ENCODE measurements at places on chromosomes 5 and 9.

GRCh38 chr9:134679616-134680392 is 38.2 kb downstream of the COL5A1 start:
- no peak for DNase-seq

DNA sequence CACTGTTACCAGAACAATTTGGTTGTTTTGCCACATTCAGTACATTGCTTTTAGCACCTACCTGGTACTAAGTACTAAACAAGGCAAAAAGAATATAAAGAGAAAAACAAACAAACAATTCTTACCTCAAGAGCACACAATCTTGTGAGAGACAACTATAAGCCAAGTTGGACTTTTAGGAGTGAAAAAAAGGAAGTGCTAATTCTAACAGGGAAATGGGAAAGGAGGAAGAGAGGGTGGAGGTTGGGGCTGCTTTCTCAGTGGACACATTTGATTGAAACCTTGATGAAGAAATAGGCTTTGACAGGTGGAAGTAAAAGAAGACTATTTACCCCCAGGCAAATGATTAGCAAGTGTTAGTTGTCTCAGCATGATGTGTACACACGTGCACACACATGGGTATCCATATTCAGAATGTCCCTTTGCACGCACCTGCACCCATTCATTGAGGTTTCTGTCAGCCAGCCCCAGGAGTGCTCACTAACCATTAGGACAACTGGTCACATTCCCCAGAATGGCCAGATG is 302.6 kb downstream of the ACTL7B start:
- no peak for DNase-seq

DNA sequence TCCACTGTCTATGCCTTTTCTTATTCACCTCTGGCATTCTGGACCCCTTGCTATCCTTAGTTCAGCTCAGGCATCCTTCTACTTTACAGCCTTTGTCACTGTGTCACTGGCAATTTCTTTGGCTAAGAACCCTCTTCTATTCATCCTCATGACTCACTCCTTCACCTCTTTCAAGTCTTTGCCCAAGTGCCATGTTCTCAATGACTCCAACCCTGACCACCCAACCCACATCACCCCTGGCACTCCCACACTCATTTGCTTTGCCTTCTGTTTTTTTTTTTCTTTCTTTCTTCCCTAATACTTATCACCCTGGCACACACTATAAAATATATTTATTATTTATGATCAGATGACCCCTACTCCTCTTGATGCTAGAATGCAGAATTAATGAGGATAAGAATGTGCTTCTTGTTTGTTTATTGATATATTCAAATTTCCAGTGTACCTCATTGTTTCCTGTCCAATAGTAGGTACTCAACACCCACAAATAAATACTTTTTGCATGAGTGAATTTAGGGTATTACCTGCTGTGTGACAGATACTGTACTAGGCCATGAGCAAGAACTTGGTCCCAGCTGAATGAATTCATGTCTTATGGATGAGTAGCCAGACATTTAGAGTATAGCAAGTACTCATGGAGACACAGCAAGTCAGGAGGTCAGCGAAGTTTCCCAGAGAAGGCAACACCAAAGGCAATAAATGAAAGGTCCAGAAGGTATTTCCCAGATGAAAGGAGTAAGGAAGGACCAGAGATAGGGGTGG is 236.1 kb downstream of the PAPPA start:
- no peak for DNase-seq

- no peak for DNase-seq
These were observed 416.0 kb downstream of the SH3GL2 start for GRCh38 chr9:17994695-17995425.

DNA sequence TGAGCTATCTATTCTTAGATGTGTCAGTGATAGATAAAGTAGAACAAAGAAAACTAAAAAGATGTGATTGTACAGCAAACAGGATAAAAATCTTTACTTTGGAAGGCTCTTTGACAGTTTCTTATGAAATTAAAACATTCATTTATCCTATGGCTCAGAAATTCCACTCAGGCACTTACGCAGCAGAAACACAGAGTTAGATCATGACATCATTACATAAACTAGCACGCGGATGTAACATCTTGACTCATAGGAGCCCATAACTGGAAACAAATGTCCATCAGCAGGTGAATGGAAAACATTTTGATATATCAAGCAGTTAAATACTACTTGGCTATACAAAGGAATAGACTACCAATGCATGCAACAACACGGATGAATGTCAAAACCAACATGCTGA is 45.3 kb downstream of the ICE1 start:
- no peak for DNase-seq

GRCh38 chr5:119393746-119394145 is 37.9 kb downstream of the TNFAIP8 start:
- no peak for DNase-seq

DNA sequence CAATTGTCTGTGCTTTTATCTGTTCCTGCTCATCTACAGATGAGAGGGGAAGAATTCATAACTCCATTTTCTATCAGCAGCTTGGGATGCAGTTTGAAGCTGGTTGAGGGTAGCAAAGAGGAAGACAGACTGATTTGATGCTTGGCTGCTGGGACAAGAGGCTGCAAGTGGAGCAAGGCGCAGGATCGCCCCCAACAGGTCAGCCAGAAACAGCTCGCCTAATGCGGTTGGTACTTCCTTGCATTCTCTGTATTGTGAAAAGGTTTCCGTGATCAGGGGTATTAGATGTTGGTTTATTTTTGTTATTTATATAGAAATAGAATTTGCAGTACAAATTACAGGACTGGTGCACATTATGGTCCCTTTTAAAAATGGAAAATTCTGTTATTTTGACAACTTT is 40.6 kb downstream of the ZNF883 start:
- DNase-seq = no peak

DNA sequence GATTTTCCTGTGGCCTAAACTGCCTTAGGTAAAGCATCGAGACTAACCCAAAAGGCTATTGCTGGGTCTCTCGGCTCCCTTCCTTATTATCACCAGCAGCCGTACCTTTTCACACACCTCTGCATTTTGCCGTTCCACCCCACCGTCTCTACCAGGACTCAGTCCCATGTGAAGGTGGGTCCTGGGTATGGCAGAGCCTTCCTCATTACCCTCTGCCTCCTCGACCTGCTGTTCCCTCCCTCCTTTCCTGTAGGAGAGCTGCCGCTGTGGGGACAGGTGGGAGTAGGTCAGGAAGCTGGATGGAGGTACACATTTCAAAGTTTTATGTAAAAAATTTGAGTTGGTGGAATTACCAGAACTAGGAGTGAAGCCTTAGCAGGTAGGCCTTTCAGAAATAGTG is 1.8 kb downstream of the CCL28 start:
- DNase-seq = no peak

- peak; percentile 18 for DNase-seq
These were observed 141.1 kb upstream of the DAP start for GRCh38 chr5:10902145-10902544.

- DNase-seq = no peak
These were observed 1890.7 kb upstream of the NUDT12 start for GRCh38 chr5:105453216-105453807.

DNA sequence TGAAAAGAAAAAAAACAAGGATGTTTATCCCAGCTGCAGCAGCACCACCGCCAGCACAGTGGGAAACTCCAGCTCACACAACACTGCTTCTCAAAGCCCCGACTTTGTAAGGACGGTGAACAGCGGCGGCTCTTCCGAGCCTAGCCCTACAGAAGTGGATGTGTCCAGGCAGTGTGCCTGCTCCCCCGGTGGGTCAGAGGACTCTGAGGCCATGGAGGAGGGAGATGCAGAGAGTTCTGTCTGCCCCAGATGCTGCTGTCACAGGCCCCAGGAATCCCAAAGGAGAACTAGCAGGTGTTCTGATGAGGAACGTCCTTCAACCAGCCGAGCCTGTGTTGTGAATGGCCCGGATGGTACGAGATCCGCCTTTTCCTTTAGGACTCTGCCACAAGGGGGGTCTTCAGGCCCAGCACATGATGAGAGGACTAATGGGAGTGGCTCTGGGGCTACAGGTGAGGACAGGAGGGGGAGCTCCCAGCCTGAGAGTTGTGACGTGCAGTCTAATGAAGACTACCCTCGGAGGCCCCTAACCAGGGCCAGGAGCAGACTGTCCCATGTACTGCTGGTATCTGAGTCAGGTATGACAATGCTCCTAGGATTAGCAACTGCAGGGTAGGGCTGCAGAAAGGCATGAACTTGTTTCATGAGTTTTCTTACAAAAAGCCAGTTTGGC is 43.7 kb downstream of the FBXO38 start:
- DNase-seq = no peak

DNA sequence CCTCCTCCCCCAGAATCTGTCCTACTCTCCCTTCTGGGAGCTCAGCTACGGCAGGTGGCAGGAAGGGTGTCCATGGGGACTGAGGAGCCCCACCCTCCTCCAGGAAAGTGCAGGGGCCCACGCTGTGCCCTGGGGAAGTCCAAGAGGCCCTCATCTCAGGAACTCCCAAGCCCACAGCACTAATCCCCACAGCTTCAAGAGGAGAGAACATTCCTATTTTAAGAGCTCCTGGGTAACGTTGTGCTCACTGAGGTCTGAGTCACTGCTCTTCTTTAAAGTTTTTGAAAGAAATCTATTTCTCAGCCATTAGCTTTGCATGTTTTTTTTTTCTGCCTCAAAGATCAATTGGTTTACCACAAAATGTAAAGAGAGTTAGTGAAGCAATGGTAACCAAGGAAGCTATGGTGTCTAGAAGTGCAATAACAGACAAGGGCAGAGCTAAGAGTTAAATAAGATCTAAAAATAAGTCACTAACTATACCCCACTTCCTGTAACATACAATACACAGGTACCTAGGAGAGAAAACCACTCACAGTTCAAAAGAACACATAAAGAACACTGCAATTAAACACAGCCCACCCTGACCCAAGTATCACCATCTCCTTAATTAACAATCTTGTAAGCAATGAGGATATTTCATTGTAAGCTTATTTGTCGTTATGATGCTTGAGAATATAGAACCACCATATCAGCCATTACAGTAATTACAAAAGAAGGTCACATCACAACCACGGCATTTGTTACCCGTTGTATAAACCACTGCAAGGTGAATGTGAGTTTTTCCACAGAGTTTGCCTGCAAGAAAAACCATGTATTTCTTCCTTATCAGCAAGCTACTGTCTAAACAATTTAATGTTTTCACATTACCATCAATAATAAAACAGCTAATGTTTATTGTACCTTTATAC is 382.3 kb upstream of the SLC30A5 start:
- DNase-seq = no peak

- DNase-seq = no peak
These were observed 47.1 kb upstream of the FYB1 start for GRCh38 chr5:39266442-39266841.

DNA sequence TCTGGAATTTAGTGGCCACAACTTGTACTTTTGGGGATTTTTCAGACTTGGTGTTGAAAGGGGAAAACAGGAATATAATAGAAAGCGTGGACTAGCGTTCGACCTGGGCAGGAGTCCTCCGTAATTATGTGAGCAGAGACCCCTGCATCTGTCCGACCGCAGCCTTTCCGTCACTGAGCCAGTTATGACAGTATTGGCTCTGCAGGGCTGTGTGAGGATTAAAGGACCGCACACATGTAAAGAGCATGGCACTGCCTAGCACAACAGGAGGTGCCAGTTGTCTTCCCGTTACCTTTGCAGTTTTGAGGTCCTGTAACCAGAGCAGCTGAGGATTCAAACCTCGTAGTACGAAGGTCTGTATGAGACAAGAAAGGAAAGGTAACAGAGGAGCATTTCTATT is 1.2 kb downstream of the B4GALT7 start:
- no peak for DNase-seq

DNA sequence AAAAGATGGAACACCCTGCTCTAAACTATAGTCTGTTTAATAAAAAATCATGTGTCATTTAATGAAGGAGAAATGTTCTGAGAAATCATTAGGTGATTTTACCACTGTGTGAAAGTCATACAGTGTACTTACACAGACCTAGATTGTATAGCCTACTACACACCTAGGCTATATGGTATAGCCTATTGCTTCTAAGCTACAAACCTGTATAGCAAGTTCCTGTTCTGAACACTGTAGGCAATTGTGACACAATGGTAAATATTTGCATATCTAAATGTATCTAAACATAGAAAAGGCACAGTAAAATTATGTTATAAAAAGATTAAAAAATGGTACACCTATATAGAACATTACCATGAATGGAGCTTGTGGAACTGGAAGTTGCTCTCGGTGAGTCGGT is 40.6 kb downstream of the EFNA5 start:
- no peak for DNase-seq

DNA sequence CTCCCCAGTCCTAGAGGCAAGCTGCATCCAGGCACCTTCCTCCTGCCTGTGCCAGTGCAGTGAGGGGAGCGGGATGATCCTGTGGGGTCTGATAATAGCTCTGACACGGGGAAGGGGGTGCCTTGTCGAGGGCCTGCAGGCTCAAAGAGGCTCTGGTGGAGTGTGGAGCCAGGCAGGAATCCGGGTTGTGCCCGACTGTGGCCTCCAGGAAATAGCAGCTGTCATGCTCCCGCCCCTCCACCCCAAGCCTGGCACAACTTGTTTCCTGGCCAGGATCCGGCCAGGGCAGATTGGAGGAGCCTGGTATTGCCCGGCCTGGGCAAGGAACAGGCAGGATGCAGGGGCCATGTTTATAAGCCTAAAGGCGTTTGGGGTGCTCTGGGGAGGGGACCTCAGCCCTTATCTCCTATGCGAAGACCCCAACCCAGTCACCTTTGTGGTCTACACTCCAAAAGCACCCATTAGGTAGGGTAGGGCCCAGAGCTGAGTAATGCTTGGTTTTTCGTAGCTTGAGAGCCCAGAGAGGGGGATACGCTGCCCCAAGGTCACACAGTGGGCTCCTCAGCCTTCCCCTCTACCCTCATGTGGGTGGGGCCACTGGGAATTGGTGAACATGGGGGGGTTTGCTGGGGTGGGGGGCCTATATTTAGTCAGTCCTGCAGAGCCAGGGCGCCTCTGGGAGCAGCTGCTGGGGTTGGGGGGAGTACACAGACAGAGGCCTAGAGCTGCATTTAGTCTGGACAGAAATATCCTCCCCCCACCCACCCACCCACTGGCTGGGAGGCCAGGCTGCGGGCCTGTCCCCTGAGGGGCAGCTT is 12.2 kb downstream of the CXXC5 start:
- no peak for DNase-seq

GRCh38 chr5:146703899-146704298 is 174.7 kb downstream of the PPP2R2B start:
- DNase-seq = no peak

GRCh38 chr9:2377117-2377516 is 244.5 kb upstream of the VLDLR start:
- no peak for DNase-seq

GRCh38 chr9:27586304-27586703 is 13.0 kb upstream of the C9orf72 start:
- DNase-seq = no peak

GRCh38 chr9:117266855-117267497 is 147.9 kb downstream of the ASTN2 start:
- no peak for DNase-seq

- DNase-seq = no peak
These were observed 128.4 kb downstream of the DNAH5 start for GRCh38 chr5:13816126-13816525.
